ENCODE measurements at places on chromosomes 1 and 21.

GRCh38 chr1:113860891-113861290, 10.6 kb downstream of the PTPN22 start:
- no peak for DNase-seq

GRCh38 chr1:119736649-119737039, 24.9 kb downstream of the PHGDH start:
- no peak for DNase-seq

DNA sequence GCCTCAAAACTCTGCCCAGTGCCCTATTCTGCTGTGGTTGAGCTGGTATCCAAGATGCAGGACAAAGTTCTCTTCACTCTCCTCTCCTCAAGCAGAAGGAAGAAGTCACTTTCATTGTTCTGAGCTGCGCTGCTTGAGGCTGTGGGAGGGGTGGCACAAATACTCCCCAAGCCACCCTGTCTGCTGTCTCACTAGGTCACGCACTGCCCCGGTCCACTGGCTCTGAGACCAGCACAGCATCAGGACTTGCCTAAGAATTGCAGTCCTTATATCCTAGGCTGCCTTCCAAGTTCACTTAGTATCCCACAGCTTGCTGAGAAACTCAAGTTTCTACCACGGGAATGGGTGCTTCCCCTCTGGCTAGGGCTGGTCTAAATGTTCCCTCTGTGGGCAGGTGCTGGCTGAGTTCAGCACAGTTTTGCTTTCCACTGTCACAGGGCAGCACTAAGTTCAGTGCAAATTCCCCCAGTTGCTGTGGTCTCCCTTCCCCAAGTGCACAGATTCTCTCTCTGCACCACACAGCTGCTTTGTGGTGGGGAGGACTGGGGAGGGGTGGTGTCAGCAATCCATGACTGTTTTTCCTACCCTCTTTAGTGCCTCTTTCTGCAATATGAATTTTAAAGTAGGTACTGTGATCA, 32.4 kb downstream of the SLC9C2 start:
- DNase-seq, result no peak

- no peak for DNase-seq
Observed at GRCh38 chr1:171207377-171207776, 22.3 kb downstream of the FMO2 start.

DNA sequence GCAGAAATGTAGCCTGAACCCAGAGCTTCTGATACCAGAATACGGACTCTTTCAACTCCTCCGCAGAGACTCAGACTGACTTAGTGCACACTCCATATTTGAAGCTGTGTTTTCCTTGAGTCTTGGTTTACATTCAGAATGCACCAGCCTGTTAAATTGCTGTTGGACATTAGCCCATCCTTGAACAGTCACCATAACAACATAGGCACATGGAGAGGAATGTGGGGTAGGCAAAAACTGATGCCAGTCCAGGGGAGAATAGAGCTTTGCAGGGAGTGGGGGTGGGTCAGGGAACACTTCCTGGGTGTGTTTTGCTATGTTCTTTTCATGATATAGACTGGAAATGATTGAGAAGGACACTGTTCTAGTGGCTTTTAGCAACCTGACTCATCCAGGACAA, 76.3 kb upstream of the CACNA1E start:
- no peak for DNase-seq

DNA sequence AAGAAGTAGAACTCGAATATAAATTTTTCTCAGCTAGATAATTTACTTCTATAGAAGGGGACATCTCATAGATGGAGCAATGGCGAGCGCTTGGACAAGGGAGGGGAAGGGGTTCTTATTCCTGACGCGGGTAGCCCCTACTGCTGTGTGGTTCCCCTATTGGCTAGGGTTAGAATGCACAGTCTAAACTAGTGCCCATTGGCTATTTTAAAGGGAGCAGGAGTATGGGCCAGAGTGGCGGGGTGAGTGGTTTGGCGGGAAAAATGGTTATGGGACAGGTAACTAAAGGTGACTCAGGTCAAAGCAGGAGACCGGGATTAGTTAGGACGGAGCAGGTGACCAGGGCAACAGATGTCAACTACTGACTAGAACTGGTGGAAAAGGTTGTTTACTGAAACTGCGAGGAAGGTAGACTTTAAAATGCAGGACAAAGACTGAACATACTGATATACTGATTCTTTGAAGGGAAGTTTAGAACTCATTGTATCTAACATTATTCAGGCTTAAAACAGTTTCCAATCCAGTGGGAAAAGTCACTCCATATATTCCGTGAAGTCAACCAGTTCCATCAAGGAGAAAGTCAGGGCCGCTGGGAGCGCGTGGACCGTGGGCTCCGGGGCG, 940 bp upstream of the ATAD3A start:
- DNase-seq, result no peak

DNA sequence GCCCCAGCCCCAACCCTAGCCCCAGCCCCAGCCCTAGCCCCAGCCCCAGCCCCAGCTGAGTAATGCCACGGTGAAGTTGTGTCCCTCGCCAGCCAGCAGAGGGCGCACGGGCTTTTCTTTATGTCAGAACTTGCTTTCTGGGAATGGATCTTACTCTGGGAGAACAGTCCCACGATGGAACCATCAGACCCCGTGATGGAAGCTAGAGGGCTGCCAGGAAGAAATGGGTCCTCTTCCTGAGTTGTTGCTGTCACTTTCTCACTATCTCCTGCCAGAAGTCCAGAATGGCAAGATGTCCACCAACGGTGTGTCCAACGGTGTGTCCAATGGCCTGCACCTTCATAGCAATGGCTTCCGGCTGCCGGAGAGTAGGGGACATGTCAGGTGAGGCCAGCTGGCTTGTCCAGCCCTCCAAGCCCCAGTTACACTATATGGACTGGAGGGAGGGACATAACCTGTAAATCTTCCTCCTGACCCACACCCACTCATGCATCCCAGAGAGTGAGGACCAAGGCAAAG, 25.1 kb upstream of the TMEM222 start:
- DNase-seq, result peak; percentile 69

DNA sequence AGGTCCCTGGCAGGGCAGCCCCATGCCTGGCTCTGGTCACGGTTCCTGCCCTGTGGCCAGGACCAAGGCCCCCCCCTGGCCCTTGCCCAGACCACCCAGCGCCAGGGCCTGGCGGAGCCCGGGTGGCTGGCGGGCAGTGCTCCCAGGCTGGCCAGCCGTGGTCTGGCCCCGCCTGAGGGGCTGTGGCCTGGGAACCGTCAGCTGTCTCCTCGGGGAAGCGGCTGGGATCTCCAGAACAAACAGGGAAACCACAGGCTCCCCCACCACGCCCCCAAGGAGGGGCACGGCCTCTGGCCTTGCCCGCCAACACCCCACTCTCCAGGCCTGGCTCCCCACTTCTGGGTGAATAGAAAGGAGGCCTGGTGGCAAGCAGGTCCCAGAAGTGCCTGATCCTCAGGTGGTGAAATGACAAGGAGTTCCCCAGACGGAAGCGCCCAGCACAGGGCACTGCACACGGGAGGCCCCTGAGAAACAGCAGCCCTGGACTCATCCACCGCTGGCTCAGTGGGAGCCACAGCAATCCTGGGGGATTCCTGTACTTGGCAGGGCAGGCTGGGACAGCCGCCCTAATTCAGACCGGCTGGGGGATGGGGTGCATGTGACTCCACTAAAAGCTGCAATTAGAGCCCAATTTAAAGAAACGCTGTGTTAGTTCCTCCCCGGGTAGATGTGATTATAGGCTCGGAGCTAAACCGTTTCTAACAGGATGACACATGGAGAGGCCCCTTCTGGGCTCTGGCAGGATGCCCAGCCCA, 78.9 kb downstream of the RAP1GAP start:
- no peak for DNase-seq

DNA sequence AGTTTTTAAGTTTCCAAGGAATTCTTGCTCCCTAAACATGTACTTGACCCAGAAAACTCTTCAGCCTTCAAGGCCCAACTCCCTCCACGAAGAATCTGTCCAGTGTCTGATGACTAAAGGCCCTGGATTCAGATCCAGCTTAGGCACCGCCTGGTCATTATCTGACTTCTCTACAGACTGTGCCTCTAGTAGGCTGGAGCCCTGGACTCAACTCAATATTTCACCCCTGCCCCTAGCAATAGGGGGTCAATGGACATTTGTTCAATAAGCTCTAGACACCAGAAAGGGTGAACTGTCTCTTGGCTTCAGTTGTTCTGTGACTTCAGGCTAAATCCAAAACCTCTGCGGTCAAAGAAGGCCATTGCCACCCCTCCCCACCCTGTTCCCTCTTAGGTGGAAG, 34.5 kb downstream of the NUAK2 start:
- no peak for DNase-seq

DNA sequence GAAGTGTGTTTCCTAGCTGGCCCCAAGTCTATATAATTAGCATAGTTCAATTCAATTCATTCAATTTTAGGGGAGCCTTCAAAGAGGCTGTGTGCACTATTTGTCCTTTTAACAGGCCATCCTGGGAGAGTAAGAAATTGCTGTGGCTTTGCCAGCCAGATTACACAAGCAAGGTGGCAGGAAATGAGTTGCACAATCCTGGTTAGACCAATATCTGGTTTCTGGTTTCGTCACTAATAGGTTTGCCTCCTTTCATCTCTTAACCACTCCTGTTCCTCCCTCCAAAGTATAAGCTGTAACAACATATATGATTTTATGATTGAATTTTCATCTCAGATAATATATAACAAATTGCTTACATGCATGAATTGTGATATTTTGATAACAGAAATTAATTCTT, 84.1 kb upstream of the NEGR1 start:
- no peak for DNase-seq

DNA sequence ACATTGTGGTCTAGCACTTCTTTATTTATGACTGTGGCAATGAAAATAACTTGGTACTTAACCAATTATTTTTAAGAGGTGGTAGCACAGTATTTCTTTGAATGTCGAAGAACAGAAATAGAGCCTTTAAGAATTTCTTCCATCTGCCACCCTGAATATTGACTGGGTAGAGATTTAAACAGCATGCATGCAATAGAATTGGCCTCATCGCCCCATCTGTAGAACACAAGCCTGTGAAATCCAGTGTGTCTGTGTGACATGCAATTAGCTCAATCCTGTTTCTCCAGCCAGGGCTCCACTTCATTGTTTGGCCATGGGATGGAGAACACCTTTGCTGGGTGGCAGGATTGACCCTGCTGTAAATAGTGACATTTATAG, 17.1 kb upstream of the KLHDC8A start:
- no peak for DNase-seq

Measured in naive thymus-derived CD4-positive, alpha-beta T cell (primary cell).